ENCODE measurements at places on chromosomes 6 and 20.

DNA sequence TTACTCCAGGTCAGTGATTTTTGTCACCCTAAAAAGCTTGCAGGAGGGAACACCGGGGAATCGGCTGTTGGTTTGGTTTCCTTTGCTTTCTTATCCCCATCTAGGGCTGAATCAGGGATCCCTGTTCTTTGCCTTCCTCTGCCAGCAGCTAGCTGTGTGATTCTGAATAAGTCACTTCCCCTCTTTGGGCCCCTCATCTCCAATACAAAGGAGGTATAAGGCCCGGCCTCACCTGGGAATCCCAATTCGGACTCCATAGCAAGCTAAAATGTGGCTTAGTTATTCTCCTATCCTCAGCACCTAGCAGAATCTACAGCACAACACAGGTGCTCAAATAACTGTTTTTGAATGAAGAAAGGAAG, 18.5 kb upstream of the ARMC12 start:
- DNase-seq = no peak

GRCh38 chr6:129683601-129684322, 26.2 kb downstream of the ARHGAP18 start:
- DNase-seq = no peak

DNA sequence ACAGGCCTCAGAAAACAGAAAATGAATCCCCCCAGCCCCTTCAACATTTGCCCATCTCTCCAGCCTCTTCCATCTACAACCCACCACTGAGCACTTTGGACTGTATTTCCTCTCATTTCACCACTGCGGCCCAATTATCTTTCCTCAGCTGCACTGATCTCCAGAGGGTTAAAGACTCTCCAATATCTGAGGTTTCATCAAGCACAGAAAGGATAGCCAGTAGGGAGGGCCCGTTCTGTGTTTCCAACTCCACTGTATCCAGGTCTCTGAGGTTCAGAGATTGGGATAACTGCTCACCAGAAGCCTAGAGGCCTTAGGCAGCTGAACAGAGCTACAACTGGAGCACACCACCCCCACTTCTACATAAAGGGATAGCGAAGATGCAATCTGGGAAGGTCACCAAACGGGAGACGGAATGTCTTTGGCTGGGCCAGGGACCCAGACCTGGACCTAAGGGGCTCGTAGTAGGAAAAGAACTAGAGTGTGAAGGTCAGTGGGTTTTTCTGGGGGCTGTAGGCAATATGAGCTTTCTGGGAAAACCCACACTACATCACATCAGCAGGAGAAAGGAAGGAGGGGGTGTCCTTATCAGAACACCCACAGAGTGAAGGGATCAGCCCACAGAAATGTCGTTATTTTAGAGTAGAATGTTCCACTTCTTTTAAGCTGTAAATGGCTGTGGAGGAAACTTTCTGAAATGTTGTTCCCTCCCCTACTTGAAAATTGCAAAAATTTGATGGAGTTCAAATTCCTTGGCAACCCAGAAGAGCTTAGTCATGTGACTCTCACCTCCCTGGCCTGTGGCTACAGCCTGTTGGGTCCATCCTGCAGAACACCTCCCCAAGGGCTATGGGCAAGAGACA, 7.3 kb downstream of the KCNK5 start:
- DNase-seq = no peak

GRCh38 chr20:12511499-12511898, 497.3 kb upstream of the SPTLC3 start:
- DNase-seq = no peak

DNA sequence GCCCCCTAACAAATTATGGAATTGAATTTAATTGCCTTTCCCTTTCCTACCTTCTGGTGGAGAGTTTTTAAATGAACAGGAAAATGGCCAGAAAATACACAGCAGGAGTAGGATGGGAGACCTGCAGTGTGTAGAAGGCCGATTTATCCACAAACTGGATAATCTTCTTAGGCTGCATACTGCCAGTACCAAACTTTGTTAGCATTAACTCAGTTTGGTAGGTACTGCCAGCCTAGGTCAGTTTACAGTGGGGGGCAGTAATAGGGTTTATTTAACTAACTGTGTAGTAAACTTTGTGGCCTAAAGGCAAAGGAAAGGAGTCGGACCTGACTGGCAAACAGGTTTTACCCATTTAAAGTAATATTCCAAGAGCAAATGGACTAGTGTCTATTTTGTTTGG, 4.6 kb downstream of the NCOA3 start:
- DNase-seq = no peak

DNA sequence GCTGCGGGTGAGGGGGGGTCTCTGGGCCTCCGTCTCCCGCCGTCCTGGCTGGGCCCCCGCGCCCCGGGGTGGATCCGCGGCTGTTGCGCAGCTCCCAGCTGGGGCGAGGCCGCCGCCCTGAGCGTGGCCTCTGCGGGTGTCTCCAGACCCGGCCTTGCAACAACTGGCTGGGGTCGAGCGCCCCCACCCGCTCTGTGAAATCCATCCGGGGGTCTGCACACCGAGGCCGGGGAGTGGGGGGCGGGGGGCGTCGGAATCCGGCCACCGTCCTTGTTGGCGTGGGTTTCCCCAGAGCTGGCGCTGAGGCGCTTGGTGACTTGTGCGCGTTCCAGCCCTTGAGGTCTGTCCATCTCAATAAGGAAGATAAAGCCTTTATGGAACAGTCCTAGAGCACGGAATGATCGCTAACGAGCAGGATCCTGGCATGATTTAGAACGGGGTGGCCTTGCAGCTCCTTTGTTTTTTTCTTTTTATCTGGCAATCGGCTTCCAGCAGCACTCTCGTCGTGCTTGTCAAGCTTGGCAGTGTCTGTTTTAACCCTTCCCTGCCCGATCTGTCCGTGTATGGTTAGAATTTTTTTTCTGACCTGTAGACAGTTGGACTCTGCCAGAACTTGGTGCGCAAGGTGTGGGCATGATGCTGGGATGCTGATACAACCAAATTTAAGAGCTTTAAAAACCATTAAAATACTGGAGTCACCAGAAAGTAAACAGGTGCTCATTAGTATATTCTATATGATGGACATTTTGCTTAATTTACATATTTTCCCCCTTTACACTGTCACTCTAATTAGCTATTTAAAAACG, 675 bp downstream of the DSTN start:
- DNase-seq = no peak

GRCh38 chr6:102619585-102619984, 1226.1 kb downstream of the GRIK2 start:
- no peak for DNase-seq

DNA sequence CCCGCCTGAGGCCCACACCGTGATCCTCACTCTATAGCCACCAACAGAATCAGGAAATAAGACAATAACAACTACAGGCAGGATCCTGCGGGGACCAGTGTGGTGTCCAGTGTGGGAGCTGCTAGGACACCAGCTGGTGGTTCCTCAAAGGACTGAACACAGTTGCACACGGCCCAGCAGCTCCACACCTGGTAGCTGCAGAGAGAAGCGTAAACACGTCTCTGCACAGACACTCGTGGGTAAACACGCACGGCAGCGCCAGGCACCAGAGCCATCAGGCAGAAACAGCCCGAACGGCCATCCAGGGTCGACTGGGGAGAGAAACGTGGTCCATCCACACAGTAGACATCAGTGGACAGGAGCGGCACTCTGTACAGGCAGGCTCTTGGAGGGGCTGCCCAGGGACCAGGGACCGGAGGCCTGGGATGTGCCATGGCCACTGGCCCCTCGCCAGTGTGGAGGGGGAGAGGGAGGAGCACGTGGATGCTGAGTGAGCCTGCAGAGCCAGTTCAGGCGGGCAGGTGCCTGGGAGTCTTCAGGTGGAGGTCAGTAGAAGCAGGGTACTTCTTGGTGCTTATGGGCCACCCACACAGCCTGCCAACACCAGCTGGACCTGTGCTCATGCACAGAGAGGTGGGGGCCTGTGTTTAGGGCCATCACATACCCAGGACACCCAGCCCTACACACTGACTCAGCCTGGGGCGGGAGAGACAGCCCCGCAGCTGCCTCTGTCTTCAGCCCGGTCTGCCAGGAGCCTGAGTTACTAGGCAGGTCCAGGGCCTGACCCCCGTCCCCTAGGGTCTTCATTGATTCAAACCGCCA, 7.4 kb upstream of the LAMA5 start:
- no peak for DNase-seq

GRCh38 chr6:44556046-44556445, 168.5 kb downstream of the CDC5L start:
- DNase-seq = no peak

- no peak for DNase-seq
Observed at GRCh38 chr6:143642403-143642802, 35.4 kb upstream of the PHACTR2 start.

GRCh38 chr20:23501926-23502325, 11.0 kb downstream of the CST8 start:
- DNase-seq = no peak

GRCh38 chr6:84021625-84022024, 11.9 kb upstream of the MRAP2 start:
- no peak for DNase-seq

- DNase-seq = no peak
Observed at GRCh38 chr6:1027109-1027794, 284.6 kb upstream of the FOXQ1 start.

- DNase-seq = no peak
Observed at GRCh38 chr6:156256161-156256560, 521.0 kb upstream of the ARID1B start.

DNA sequence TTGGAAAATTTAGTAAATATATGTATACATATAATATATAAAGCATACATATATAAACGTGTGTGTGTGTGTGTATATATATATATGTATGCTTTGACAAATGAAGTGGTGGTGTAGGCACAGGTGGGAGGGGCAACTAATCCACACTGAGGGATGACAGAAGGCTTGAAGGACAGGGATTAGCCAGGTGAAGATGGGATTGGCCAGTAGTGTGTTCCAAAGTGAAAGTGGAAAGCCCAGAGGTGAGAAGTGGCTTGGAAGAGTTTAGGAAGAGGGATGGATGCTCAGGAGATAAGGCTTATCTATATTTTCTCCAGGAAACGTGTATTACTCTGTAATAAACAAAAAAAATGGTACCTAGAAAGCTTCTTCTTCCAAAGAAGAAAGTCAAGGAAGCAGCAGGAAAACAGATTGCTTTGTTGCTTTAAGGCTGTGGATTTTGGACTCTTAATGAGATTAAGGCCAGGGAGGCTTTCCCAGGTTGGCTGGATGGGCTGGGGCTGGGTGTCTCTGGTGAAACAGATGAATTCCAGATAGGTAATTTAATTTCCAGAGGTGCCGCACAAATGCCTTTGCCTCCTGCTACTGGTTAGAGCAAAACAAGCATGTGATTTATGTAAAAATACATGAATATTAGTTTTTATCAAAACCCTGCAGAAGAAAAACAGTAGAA, 63.9 kb downstream of the JARID2 start:
- DNase-seq = no peak

DNA sequence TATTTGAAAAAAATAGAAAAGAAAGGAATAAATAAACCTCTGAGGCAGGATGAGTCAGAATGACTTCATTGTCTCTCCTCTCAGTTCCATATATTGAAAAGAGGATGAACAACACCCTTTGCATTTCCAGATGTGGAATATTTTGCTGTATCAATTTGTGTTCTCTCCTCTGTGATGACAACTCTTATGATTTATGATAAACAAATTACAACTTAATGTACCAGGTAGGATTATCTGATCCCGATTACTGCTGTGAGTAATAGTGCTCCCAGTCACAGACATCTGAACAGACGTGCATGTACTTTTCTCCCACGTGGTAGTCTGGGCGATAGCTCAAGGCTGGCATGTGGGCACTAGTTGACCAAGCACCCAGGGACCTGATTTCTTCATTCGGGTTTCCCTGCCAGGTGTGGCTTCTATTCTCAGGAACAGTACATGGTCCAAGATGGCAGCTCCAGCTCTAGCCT, 142.1 kb upstream of the SULF2 start:
- DNase-seq = no peak

- no peak for DNase-seq
Observed at GRCh38 chr20:36061754-36062153, 92.8 kb upstream of the EPB41L1 start.

GRCh38 chr20:57288651-57289277, 22.3 kb upstream of the BMP7 start:
- DNase-seq = no peak

- DNase-seq = no peak
Observed at GRCh38 chr20:50381771-50382593, 128.2 kb upstream of the PTPN1 start.

GRCh38 chr6:32148289-32149091, 3.2 kb downstream of the PRRT1 start:
- DNase-seq = no peak

DNA sequence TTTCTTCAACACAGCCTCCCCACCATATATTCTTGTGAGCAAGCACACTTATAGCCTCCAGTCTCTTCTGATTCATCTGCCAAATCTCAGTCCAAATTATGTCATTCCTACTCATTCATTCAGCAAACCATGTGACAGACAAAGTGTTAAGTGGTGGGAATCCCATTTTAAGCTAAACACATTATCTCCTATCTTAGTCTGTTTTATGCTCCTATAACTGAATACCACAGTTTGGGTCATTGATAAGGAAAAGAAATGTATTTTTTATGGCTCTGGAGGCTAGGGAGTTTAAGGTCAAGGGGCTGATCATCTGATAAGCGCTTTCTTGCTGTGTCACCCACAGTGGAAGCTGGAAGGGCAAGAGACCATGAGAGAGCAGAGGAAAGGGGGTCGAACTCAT, 23.9 kb upstream of the SMIM13 start:
- DNase-seq = no peak

GRCh38 chr6:135233686-135234491, 52.8 kb downstream of the MYB start:
- no peak for DNase-seq

- DNase-seq = no peak
Observed at GRCh38 chr20:39036011-39036410, 73.9 kb downstream of the DHX35 start.

DNA sequence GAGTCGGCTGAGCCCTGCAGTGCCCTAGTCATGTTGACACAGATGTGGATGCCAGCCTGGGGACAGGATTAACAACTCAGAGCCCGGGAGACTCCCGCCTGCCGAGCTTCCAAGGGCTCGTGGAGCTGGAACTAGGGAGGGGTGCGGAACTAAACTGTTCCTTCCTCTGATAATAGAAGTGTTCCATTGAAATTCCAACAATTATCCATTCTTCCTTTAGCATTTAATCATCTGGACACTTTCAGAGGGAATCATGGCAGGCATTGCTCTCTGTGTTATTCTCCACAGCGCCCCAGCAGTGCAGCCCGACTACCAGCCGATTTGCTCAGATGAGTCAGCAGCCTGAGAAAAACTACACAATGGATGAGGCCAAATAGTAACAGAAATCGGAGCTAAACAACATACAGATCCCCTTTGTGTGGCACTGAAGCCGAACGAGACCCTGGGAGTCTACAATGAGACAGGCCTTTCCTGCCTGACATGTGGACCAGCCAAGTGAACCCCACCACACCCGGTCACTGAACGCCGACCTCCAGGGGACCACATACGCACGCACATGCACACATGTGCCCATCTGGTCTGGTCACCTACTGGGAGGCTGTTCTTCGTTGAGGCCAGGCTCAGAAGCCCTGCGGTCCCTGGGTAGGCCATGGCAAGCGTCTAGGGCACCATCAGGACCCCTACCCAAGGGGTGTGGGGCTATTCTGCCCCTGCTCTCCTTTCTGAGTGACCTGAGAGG, 238.4 kb upstream of the AFDN start:
- no peak for DNase-seq
